CD8-positive, alpha-beta T cell (primary cell): ENCODE measurements at places on chromosomes 3 and 15. TPM values are rescaled to one million over a fixed set of nuclear protein-coding genes. Genes with fewer than 3 reads are reported as not detected.

DNA sequence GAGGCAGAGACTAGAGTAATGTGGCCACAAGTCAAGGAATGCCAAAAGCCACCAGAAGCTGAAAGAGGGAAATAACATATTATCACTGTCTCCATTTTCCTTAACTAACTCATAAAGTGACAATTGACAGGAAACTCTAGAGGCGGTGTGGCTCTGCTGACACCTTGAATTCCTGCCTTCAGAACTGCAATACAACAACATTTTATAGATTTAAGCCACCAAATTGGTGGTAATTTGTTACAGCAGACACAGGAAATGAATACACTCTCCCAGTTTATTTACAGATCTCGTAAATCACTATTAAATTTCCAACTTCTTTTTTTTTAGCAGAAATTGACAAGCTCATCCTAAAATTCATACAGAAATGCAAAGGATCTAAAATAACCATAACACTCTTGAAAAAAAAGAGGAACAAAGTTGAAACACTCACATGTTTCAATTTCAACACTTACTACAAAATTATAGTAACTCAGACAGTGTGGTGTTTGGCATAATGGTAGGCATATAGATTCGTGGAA lies 449.9 kb downstream of the OTOL1 start:
- DNase-seq = no peak

- no peak for DNase-seq
These were observed 158.0 kb downstream of the CTNNB1 start for GRCh38 chr3:41357271-41357670.

DNA sequence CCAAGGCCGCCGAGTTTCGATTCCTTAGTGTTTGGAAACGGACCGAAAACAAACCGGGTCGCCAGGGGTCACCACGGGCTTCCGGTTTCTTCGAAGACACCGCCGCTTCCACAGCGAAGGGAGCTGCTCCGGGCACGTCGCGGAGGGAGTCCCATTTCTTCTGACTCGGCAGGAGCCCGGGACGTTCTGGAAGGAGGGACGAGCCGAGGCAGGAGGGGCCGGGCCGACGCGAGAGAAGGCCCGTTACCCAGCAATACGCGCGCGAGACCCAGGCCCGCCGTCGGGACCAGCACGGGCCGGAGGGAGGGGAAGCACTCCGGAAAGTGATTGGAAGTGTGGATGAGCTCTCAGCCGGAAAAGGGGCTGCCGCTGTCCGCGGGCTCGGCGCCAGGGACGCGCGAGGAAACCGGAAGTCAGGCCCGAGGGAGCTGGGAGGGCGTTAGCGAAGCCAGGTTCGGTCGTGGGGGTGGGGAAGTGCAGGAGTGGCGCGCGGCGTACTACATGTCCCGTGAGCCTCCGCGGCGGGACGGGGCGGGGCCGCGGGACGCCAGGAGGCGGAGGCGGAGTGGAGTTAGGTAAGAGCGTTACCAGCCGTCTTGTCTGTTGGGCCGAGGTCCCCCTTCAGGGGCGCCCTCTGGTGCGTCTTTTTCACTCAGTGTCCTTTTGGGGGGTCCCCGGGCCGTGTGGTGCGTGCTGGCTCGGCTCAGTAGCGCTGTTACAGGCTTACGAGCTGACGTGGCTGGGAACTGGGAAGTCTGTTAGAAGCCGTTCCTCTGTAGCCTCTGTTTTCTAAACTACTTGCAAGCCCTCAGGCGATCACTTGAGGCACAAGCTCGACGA lies at the start of the genes AZI2 and ZCWPW2:
AZI2 (minus strand) TSS at position 196 of the 840 bp plus-strand sequence. CDS start 8,207 bp downstream, outside the sequence.
ZCWPW2 (plus strand) TSS at position 93 of the 840 bp plus-strand sequence. CDS start 64,348 bp downstream, outside the sequence.
- peak; percentile 96 for DNase-seq

The C3orf22 gene
- total RNA-seq = not detected
